ENCODE measurements at places on chromosomes 16 and 17.
A peak's percentile ranks its signal among the peaks of the same experiment; 100 is the strongest.

GRCh38 chr16:65254144-65254543 lies 132.3 kb upstream of the CDH11 start:
- no peak for DNase-seq

DNA sequence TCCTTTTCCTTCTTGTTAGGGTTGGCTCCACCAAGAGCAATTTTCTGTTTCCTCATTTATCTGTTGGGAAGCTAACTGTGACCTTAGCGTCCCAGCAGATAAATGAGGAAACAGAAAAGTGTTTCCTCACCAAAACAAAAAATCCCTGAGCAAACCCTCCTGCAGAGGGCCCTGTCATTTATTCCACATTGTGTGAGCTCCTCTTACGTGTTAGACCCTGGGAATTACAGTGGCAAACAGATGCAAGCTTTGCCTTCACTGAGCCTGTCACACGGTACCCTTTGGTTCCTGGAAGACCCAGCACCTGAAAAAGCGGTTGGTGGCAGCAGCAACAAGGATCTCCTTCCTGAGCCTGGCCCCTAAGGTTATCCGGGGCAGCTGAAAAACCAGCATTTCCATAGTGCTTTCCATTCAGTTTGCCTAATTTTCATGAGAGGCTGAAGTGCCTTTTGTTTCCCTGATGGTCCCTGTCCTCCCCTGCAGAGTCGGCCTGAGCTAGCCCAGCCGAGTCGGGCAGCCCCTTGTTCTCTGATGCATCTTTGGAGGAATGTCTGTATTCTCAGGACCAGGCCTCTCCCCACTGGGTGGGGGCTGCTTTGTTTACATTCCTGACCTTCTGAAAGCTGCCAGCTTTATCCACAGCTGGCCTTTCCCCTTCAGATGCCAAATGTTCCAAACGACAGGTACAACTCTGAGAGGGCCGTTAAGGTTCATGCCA lies 34.7 kb downstream of the YPEL2 start:
- no peak for DNase-seq

DNA sequence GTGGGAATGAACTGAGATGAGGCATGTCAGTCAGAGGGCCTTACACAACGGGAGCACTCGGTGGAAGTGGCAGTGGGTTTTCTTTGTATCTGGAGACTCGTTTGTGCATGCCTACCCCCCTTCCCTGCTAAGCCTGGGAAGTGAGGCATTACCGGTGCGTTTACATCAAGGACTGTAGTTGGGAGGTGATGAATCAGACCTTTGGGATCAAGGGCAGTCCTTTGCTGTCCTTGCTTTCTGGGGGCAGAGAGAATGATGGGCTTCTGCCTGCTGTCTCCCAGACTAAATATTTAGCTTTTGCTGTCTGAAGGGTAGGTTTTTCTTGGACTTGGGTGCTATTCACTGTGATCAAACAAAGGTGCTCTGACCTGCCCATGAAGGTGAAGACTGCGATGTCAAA lies 83.0 kb downstream of the WWP2 start:
- no peak for DNase-seq

DNA sequence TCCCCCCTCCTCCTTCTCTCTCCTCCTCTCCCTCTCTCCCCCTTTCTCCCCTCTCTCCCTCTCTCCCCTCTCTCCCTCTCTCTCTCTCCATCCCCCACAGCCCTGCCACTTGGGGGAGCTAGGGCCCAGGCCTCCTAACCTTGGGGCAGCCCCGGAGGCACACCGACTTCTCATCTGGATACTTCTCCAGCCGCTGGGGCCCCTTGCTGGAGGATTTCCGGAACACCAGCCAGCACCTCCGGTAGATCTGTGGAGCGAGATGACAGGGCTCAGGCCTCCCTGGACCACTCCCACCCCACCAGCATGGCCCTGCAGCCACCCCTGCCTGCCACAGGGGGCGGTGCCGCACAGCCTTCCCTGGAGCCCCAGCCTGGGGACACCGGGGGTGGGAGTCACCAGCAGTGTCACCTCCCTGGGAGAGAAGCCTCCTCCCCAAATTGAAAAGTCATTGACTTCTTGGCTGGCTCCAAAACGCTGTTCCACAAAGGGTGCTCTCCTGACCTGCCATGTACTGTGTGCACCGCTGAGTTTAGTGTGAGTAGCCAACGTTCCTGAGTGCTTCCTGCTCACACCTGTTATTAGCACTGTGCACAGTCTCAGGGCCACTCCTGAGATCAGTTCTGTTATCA lies 10.5 kb downstream of the DOK4 start:
- no peak for DNase-seq

GRCh38 chr17:50829332-50829731 lies 6.1 kb upstream of the WFIKKN2 start:
- DNase-seq: no peak

- DNase-seq: no peak
These were observed 20.9 kb downstream of the SPACA3 start for GRCh38 chr17:33012522-33013033.

DNA sequence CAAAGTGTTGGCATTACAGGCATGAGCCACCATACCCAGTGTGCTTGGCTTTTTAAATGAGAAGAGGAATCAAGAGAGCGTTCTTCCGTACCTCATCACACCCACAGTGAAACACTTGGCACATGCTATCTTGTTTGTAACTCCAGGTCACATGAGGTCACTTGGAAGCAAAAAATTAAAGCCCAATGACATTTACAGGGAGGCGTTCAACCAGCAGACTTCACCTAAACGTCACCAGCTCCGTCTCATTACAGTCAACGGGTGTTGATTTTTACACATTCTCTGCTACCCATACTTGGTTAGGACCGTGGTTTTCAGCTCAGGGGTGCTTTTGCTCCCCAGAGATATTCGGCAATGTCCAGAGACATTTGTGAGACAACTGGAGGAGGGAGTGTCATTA lies 127.0 kb downstream of the XYLT1 start:
- no peak for DNase-seq

- no peak for DNase-seq
These were observed 31.6 kb upstream of the BCAS3 start for GRCh38 chr17:60645918-60646523.

DNA sequence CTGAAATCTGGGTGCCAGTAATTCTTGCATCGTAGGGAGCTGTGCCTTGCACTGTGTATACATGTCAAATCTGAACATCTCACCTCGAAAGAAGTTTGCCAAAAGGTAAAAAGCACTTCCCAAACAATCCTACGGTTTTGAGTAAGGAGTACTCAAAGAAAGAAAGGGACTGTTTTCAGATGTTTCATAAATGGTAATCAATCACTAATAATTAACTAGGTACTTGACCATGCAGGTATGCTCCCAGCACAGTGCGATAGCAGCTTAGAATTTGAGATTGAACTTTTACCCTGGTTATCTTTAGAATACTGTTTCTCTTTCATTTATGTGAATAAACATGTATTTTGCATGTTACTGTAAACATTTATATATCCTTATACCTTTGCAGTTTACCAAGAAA lies 39.0 kb downstream of the PRKCA start:
- no peak for DNase-seq

DNA sequence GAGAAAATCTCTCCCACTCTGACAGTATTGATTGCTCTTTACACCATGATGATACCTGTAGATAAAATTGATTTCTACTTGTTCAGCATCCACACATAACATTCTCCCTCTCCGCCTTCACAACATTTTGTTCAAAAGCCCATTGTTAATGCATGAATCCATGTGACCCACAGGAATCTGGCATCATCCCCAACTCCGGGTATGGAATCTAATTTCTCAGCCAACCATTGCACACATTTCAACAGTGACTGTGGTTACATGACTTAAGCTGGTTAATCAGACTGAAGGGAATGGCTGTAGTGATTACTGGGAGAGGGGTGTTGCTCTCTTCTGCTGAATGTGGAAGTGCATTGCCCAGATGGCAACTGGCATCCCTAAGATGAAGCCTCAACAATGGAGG lies 161.4 kb upstream of the C16orf82 start:
- DNase-seq: no peak

DNA sequence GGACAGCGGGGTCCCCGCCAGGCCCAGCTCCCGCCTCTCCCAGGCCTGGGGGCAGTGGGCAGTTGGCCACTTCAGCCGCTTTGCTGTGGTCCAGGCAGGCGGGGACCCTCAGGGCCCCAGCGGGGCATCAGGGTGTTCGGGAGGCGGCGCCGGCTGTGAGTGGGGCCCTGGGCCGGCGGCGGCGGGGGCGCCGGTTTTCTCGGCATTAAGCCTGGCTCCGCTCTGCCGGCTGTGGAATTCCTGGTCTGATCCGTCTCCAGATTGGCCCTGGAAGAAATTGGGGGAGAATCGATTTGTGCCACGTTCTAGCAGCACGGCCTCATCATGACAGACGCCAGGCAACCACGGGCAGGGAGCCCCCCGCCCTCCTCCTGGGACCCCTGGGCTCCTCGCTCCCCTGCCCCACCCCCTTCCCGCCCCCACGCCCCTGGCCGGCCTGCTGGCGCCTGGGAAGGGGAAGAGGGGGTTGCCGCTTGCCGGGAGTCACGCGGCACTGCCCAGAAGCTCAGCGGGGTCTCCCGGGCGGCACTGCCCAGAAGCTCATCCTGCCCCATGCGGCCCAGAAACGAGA lies 28.6 kb upstream of the SSTR5 start:
- DNase-seq: no peak

DNA sequence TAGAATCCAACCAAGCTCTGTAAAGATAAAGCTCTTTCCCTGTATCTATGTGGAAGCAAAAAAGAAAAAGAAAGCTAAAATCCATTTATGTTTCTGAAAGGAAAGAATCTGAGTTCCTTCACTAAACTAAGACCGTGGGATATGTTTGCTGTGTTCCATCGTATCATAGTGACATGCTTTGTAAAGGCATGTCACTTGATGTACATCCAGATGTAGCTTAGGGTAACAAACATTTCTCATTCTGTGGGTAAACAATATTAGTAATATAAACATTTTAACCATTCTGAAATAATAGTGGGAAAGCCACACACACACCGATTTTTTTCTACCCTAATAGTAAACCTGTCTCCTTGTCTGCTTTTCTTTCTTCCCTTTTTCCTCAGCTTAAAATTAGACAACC lies 78.1 kb downstream of the TUBD1 start:
- no peak for DNase-seq

DNA sequence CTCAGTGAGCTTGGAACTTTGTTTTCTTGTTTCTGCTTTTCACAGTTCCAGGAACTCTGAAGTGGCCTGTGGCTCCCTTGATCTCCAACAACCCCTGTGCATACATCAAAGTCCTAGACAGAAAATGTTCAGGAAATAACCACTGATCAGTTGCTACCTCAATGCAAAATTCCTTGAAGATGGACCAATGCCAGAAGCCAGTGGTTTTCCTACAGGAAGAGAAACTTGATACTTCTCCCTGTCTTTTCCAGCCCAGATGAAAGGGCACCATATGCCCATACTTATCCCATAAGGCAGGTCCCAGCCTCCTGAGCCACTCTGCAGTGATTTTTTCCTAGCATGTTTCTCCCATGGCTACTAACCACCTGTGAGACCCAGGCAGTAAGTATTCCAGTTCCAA lies 12.3 kb upstream of the CDRT4 start:
- DNase-seq: no peak

GRCh38 chr17:78132767-78133178 lies 2.2 kb downstream of the TMC8 start:
- no peak for DNase-seq

DNA sequence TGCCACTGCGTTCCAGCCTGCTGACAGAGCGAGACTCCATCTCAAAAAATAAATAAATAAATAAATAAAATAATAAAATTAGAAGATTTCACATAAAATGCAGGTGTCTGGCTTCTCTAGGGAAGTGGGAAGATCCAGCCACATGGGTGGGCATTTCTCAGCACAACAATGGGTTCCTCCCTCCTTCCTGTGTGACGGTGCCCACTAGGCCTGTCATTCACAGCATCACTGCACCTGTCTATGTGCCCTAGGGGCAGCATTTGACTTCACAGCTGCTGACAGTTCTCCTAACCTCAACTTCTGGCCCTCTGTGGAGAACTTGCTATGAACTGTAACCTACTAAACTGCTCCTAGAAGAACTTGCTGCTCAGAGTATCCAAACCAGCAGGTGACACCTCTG lies 3.0 kb downstream of the ABHD15 start:
- no peak for DNase-seq

DNA sequence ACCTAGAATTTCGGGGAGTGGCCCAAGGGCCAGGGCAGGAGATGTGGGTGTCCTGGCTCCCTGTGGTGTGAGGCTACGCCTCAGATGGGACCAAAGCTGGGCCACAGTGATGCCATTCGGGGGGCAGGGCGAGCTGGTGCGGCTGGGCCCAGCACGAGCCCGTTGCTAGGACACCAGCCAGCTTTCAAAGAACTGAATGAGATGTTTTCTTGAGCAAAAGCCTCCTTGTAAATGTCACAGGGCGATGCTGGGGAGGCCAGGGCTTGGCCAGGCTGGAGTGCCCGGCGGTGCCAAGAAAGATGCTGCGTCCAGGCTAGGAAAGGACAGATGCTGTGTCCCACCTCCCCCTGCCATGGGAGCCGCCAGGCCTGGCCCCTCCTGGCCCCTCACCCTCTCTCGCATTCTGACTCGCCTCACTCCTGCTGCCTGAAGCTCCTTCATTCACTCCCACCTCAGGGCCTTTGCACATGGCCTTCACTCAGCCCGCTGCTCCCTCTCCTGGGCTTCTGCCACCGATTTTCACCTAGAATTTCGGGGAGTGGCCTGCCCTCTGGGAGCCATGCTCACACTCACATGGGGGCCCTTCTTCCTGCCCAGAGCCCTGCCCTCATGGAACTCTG lies 39.1 kb downstream of the CPNE2 start:
- no peak for DNase-seq

DNA sequence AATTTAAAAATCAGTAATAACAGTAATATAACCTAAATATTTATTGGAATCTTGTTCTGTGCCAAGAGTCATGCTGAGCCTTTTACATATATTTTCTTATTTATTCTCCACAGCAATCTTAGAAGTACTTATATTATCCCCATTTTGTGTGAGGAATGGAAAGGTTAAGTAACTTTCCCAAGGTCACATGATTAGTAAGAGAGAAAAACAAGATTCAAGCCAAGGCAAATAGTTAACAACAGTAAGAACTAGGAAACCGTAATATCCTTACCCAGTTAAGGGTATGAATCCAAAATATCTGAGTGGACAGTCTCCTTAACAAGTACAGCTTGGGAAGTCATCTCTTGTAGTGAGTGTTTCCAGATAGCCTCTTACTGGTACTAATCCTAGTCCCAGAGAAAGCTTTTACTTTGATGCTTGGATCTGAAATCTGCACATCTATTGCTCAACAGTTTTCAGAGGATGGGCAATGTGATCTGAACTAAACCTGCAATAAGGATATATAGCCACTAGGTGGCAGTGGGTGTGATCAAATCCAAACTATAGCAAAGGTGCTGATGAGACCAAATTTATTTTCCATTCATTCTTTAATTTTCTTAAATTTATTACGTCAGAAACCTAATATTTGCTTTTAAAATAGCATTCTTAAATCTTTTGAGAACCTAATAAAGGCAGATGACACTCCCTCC lies 23.3 kb downstream of the SHISA6 start:
- DNase-seq: no peak

- peak; percentile 85 for DNase-seq
These were observed 7.5 kb downstream of the SRSF1 start for GRCh38 chr17:57999496-58000017.

- no peak for DNase-seq
These were observed 16.9 kb downstream of the LDAF1 start for GRCh38 chr16:21175397-21175796.

- DNase-seq: no peak
These were observed 22.5 kb downstream of the AXIN2 start for GRCh38 chr17:65538675-65539529.
